ENCODE measurements at places on chromosomes 2 and 18.

- no peak for DNase-seq
These were observed 166.3 kb downstream of the NRP2 start for GRCh38 chr2:205848601-205849000.

DNA sequence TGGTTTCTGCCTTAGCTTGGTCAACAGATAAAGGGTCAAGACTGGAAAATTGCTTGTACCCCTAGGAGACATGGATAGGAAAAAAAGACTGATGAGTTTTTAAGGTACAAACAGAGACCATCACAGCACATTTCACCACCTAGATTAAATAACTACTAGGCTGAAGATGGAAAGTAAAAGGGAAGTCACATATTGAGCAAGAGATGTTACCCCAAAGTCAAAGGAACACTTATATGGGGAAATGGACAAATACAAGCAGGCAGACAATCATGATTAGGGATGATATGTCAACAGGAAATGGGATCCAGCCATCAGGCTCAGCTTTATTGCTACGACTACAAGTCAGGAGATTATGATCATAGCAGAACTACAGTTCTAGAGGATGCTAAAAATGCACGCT, 1643.1 kb upstream of the CELF4 start:
- no peak for DNase-seq

GRCh38 chr2:157856187-157856515, 20.0 kb downstream of the ACVR1 start:
- no peak for DNase-seq

DNA sequence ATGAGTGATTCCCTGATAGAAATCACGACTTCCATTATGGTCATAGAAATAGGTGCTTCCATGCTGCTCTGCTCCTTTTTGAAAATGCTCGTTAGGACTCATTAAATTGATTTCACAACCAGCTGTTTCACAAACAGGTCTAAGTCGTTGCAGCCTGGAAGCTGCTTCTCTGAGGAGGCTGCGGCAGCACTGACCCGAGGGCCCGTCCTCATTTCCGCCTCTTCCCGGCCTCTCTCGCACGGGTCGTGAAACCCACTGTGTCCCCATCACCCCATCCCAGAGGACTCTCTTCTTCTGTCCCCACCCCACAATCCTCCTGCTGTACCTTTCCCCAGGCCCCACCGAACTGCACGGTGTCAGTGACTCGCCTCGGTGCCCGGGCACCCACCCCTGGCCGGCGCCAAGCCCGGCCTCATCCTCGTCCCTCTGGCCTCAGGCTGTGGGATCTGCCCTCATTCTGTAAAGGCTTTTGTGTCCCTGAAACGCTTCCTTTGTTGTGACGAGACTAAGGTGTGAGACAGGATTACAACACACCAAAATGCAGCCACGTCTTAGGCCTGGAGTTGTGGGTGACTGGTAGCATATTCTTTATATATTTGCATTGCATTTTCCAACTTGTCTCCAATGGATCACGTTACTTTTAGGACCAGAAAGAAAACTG, 112.7 kb upstream of the CTDP1 start:
- DNase-seq, result no peak

GRCh38 chr18:23526501-23527063, 23.3 kb downstream of the RMC1 start:
- DNase-seq, result no peak

Measured in SHP77 (cell line).